Upper lobe of left lung (tissue), 6 donors: ENCODE measurements at places on chromosomes 6 and 20. TPM values are rescaled to one million over a fixed set of nuclear protein-coding genes. Genes with fewer than 3 reads are reported as not detected.

PGC gene
- total RNA-seq = 3,855 TPM

DNA sequence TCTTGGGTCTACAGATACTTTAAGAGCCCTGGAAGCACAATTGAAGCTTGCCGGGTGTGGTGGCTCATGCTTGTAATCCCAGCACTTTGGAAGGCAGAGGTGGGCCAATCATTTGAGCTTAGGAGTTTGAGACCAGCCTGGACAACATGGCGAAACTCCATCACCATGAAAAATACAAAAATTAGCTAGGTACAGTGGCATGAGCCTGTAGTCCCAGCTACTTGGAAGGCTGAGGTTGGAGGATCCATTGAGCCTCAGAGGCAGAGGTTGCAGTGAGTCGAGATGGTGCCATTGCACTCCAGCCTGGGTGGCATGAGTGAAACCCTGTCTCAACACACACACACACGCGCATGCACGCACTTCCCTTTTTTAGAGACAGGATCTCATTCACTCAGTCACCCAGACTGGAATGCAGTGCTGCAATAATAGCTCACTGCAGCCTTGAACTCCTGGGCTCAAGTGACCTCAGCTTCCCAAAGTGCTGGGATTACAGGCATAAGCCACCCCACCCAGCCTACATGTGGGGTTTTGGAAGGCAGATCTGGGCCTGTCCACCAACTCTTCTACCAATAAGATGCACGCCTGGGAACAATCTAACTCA lies 182.5 kb upstream of the JARID2 start:
- DNase-seq = no peak

GRCh38 chr6:41545703-41546474 lies at the start of gene FOXP4:
FOXP4 (plus strand) TSS chr6:41546381; CDS start chr6:41565761, 19,380 bp downstream.
- DNase-seq = peak; percentile 91

DNA sequence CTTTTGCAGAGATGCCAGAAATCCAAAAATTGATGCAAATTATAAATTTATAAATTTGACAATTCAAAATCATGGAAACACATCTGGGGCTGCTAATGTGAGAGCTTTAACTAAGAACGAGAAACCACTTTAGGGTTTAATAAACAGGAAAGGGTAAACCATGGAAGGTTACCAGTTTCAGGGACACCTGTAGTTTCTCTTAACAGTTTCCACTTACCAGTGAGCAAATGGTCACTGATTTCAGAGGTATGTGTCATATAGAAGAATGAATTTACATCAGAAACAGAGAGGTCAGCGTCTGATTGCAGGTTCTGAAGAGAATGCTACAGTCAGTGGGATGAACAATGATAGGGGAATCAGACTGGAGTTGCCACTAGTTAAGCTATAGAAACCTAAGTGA lies 24.8 kb upstream of the PCSK2 start:
- no peak for DNase-seq

SLC44A4 gene
- total RNA-seq = 47.1 TPM

GRCh38 chr6:116406678-116407345 lies 36.1 kb downstream of the DSE start:
- DNase-seq = no peak

CDK19 gene
- total RNA-seq = 9.1 TPM

KCNS1 gene
- total RNA-seq = 2.0 TPM

- no peak for DNase-seq
These were observed 38.0 kb upstream of the PRSS35 start for GRCh38 chr6:83474309-83474708.

SLC17A3 gene
- total RNA-seq = not detected

GRCh38 chr20:24806705-24807676 lies 142.1 kb upstream of the CST7 start:
- DNase-seq = peak; percentile 51

RBCK1 gene
- 63.4 TPM for total RNA-seq

CLVS2 gene
- not detected for total RNA-seq

DNA sequence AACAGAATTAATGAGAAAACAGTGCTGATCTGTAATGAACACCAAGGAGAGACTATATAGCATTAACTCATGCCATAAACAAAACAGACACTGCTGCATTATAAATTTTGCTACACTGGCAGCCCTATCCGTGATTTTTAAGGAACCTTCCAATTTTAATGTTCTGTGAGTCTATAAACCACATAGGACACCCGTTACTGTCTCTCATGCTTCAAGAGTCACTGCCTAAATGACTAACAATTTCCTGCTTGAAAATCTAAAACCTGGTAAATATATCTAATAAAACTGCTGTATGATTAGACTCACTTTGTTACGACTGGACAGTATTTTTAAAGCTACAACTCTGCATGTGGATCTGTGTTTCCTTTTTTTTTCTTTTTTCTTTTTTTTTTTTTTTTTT lies 8.7 kb downstream of the CHD6 start:
- no peak for DNase-seq

- no peak for DNase-seq
These were observed 3.4 kb downstream of the MYT1 start for GRCh38 chr20:64167676-64168075.

DNA sequence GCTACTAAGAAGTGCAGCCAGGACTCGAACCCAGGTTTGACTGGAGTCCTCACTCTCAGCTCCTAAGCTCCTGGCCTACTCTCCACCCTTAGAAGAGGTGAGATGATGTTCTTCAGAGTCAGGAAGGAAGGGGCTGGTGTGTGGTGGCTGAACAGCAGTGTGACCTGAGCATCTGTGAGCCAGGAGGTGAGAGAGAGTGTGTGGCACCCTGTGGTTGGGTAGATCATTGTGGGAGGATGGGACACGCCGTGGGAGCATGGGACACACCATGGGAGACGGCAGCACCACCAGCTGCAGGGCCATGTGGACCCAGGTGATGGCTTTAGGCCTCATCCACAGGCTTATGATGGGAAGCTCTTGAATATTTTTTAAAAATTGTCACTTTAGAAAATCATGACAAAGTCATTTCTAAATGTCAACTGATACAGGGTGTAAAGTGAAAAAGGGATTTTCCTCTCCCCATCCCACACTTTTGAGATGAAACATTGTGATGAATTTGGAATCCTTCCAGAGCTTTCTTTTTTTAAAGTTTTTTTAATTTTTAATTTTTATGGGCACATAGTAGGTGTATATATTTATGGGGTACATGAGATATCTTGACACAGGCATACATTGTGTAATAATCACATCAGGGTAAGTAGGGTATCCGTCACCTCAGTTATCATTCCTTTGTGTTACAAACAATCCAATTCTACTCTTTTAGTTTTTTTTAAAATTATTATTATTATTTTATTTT lies 31.6 kb downstream of the SRC start:
- DNase-seq = no peak

- DNase-seq = no peak
These were observed 12.2 kb upstream of the CDKN1A start for GRCh38 chr6:36666287-36666686.

VSX1 gene
- total RNA-seq = not detected

CNBD2 gene
- 4.2 TPM for total RNA-seq

SNHG17 gene
- 29.9 TPM for total RNA-seq

DNA sequence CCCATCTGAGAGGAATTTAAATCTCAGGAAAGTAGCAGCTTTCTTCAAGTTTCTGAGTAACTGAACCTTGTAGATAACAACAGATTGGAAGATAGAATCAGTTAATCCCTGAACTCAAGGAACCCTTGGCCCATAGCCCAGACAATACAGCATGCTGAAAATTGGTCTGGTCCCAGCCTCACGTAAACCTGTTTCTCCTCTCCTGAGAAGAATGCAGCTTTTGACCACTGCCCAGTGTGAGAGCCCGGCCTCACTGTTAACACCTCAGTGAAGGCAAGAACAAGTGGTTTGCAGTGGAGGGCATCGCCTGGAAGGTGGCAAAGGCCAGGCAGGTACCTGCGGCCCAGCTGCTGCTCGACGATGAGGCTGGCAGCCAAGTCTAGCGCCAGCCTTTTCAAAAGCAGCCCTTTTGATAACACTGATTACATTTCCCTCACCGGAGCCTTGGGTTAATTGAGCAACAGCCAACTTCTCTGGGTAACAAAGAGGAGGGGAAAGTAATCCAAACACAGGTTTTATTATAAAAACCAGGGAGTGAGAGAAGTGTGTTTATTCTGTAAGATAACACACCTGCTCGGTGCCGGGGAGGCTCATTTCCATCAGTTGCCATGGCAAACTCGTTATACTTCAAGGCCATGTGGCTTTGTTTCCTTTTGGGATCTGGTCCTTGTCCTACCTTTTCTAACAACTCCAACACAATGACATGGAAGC lies 54.0 kb downstream of the TRAF3IP2 start:
- peak; percentile 79 for DNase-seq

- no peak for DNase-seq
These were observed 695 bp downstream of the ARHGAP18 start for GRCh38 chr6:129709196-129709768.

ZNF311 gene
- 1.7 TPM for total RNA-seq

REM1 gene
- 9.5 TPM for total RNA-seq

ENPP4 gene
- 10.5 TPM for total RNA-seq

TMEM74B gene
- total RNA-seq = 24.3 TPM

DNA sequence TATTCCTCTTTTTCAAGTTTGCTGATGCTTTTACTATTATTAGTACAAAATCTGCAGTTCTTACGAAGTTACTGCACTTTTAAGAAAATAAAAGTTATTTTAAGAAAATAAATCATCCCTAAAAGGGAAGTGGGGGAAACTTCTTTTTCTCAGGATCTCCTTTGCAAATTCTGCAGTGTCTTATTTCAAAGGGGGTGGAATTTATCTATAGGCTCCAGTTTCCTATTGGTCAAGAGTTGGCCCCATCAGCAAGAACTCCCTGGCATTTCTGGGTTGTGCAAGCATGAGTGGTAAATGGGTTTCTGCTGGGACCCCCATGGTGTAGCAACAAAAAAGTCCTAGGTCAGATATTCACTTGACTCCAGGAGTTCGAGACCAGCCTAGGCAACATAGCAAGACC lies 136.3 kb upstream of the PRDM1 start:
- DNase-seq = no peak

DNA sequence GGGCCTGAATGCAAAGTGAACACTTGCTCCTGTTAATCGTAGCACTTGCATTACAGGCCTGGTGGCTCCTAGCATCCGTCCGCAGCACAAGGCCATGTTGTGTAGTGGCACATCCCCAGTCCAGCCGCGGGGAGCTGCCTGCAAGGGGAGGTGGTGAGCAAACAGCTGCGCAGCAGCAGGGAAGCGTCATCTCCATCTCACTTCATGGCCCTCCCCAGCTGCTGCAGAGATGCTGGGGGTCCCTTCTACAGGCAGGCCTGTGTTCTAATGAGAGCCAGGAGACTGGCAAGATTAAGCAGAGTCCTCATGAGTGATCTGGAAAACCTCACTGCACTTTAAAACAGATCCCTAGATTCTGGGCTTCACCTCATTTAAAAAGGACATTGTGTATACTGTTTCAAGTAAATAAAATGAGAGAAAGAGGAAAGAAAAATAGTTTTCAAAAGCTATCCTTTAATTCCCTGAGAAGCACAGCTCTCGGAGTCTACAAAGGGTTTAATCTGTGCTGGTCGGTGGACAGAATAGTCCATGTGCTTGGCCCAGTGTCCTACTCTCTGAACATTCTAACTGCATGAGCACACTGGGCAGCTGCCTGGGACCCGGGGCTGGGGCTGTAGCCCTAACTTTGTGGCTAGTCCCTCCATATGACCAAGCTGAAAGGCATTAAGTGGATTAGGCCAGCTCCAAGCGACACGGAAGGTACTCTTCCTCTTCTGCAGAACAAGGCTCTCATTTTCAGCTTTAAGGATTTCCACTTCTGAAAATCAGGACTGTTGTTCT lies 125.8 kb downstream of the LY86 start:
- DNase-seq = no peak

- no peak for DNase-seq
These were observed 44.3 kb downstream of the ABHD12 start for GRCh38 chr20:25346349-25346748.

AGER gene
- total RNA-seq = 2,319 TPM

- no peak for DNase-seq
These were observed 141.3 kb downstream of the PXDC1 start for GRCh38 chr6:3610206-3610605.

GRCh38 chr6:67875877-67876383 lies 759.2 kb upstream of the ADGRB3 start:
- DNase-seq = no peak

KIF6 gene
- total RNA-seq = 0.83 TPM

DNA sequence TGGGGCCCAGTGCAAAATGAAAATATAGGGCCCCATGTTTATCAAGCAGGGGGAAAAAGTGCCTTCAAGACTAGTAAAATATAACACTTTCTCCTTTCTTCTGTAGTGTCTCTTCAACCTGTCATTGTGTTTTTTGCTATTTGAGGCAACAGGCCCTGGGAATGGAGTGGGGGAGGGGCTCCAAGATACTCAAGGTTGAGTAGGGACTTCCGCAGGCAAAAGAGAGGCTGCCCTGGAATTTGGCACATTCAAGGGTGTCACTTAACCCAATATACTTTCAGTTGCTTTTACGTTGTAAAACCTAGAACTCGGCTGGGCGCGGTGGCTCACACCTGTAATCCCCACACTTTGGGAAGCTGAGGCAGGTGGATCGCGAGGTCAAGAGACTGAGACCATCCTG lies 154.9 kb downstream of the ALDH8A1 start:
- DNase-seq = no peak

TPD52L1 gene
- 16.1 TPM for total RNA-seq

GRCh38 chr20:46214824-46215488 lies 93.3 kb downstream of the CDH22 start:
- no peak for DNase-seq

ZNF512B gene
- total RNA-seq = 10.8 TPM

DNA sequence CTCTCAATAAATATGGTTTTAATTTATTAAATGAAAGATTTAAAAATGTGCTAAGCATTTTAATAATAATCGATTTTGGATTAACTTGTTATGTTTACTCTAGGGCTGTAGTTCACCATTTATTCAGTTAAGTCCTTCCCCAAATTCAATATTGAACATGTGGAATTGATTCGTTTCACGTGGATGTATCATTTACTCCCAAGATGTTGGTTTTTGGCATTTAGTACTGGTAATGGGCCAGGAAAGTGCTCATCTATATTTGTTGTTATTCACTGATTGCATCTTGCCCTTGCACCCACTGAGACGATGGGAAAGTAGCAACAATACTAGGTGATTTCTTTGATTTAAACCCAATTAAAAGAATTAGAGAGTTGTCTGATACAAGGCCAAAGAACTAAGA lies 97.1 kb downstream of the ESR1 start:
- DNase-seq = no peak

DNA sequence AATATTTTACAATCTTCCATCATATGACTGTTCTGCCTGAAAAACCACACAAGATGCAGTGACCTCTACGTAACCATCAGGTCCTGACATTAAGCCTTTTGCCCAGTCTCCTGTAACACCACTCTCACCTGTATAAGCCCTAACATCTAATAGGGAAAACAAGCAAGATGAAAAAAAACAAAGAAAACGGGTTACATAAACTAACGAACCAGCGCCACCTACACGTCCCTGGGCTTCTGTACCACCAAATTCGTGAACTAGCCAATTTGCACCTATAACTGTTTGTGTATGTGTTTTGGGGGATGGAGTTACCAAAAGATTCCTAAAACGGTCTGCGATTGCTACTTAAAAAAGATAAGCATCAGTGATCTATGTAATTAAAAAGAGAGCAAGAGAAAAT lies 70.2 kb downstream of the BLOC1S5 start:
- no peak for DNase-seq

GRCh38 chr6:22306741-22307466 lies 10.1 kb upstream of the PRL start:
- DNase-seq = no peak

GRCh38 chr6:132797951-132798868 lies at the start of gene SLC18B1:
SLC18B1 (minus strand) TSS chr6:132798637; CDS start chr6:132798456, 181 bp downstream.
- peak; percentile 64 for DNase-seq
